ENCODE measurements at places on chromosomes 3 and 15.

DNA sequence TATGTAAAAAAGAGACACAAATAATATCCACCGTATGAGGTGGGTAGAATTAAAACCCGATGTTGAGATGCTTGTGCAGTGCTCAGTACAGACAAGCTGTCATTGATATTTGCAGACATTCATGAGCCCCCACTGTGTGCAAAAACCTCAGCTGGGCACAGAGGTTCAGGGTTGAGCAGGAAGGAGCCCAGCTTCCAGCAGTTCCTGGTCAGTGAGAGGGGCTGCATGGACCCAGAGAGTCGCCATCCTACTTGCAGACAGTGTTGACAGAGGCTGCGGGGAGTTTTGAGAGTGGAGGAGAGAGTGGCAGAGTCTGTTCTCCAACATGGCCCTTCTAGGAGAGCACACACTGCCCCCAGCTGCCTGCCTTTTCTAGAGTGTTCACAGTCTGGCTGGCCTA lies 6.1 kb upstream of the LTF start:
- no peak for DNase-seq

DNA sequence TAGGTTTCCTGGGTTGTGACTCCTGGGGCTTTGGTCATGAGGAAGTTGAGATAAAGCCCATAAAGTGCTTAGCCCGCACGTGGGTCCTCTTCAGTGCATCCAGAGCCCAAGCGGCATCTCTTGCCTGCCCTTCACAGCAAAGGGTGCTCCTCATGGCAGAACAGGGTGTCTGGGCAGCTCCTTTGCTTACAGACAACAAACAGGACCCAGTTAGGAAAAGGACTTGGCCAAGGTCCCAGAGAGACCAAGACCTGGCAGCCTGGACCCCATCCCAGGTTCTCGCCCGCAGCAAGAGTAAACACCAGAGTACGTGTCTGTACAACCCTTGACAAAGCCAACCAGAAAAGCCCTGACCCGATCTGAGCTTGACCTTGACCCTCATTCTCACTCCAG lies 27.0 kb downstream of the ALS2CL start:
- peak; percentile 88 for DNase-seq

DNA sequence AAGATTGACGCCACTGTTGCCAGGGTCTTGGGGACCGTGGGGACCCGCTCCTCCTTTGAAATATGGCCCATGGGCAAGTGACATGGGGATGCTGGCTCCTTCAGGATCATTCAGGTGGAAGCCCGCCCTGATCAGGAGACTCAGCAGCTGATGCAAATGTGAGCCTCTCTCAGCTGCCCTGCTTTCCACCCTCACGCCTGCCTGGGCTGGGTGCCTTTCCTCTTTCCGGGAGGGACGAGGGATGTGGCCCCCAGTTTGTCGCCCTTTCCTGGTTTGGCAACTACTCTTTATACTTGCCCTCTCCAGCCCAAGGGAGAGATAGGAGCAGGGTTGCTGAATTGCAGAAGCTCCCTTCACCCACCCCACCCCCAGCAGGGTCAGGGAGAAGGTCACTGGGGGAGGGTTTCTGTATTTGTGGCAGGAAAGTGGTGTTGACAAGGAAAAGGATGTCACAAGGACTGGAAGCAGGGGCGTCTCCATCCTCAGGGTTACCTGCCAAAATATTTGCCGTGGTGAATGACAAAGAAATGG lies 21.8 kb downstream of the DNASE1L3 start:
- no peak for DNase-seq

GRCh38 chr3:187051724-187052366 lies 87.5 kb downstream of the RPL39L start:
- no peak for DNase-seq

- no peak for DNase-seq
Measured at GRCh38 chr3:178743297-178743696, 207.1 kb downstream of the KCNMB2 start.

DNA sequence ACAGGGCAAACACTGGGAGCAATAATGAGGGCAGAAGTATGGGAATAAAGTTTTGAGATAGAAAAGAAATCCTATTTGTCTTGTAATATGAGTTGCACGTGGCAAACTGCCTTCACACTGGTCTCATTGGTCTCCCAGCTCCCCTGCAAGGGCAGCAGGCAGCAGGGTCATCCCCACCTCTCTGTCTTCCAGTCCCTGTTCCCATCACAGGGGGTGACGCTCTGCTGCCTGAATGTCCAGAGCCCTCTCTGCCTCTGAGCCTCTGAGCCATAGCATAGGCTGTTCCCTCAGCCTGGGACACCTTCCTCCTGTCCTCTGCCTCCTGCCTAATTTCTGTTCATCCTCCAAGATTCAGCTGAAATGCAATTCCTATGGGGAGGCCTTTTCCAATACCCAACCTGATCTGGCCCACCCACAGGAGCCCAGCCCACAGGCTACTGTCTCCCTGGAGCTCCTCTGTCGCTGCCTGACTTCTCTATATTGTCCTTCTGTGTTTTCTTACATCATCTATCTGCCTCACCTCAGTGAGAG lies 12.1 kb upstream of the SKOR1 start:
- no peak for DNase-seq

GRCh38 chr3:108297647-108298046 lies 1.3 kb downstream of the HHLA2 start:
- no peak for DNase-seq

DNA sequence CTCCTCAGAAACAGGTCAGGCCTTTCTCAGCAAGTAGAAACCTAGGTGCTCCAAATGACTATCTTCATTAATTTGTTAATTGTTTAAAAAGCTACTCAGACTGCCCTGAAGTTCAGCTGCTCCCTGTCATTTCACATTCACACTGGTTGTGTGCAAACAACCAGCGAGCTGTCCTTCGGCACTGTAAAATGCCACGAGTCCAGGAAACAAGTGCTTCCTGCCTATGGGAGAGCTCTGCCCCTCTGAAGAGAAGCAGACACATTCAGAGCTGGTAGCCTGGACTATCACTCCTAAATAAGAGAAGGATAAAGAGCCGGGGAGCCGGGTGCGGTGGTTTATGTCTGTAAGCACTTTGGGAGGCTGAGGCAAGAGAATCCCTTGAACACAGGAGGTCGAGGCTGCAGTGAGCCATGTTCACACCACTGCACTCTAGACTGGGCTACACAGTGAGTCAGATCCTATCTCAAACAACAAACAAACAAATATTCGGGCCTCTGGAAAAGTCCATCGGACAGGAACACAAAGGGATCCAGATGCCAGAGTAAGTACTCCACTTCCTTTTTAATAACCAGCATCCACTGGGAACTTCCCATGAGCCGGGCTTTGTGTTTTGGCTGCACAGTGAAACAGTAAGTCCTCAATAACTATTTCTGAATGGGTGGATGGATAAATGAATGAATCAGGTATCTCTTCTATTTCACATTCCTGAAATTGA lies 114.4 kb upstream of the WNT5A start:
- DNase-seq, result no peak

DNA sequence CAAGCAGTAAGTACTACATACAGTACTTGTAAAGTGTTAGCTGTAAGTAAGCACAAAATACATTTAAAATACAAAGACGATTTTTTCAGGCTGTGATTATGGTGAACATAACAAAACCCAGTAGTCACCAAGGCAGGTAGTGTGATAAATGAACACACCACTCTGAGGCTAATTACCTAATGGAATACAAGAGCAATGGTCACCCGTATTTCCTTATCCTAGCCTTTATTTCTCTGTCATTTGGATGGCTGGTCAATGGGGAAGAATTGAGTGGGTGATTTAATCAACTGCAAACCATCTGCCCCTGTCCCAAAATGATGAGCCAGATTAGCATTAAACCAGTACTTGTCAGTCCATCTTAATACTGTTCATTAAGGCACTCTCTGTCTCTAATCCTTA lies 89.2 kb upstream of the CGNL1 start:
- no peak for DNase-seq

- no peak for DNase-seq
Measured at GRCh38 chr3:67521053-67521646, 133.3 kb downstream of the SUCLG2 start.

DNA sequence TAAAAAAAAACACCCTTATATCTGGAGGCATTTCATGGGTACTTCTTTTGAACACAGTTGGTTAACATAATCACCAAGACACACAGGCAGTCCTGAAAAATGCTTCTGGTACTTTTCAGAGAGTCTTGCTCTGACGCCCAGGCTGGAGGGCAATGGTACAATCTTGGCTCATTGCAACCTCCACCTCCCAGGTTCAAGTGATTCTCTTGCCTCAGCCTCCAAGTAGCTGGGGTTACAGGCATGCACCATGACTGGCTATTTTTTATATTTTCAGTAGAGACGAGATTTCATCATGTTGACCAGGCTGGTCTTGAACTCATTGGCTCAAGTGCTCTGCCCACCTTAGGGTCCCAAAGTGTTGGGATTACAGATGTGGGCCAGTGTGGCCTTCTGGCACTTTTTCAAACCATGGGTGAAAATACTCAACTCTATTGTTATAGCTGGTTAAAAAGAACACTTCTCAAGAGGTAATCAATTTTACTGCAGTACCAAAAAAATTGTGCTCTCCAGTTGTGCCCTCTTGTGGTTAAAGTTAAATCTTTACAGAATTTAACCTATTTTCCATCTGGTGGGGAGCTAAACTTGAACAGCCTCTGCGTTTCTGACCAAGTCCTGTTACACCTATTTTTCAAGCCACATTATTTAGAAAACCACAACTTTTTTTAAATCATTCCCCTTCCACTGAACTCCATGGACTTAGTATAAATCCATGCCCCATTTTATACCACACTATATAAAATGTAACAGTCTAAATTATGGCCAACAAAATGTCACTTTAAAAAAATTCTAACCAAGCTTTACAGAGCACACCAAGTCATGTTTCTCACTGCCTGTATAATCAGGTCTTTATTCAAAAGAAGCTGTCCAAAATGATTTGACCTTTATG lies 1.2 kb upstream of the SNAPC5 start:
- DNase-seq, result no peak

- no peak for DNase-seq
Measured at GRCh38 chr3:76699846-76700245, 340.1 kb upstream of the ROBO2 start.

DNA sequence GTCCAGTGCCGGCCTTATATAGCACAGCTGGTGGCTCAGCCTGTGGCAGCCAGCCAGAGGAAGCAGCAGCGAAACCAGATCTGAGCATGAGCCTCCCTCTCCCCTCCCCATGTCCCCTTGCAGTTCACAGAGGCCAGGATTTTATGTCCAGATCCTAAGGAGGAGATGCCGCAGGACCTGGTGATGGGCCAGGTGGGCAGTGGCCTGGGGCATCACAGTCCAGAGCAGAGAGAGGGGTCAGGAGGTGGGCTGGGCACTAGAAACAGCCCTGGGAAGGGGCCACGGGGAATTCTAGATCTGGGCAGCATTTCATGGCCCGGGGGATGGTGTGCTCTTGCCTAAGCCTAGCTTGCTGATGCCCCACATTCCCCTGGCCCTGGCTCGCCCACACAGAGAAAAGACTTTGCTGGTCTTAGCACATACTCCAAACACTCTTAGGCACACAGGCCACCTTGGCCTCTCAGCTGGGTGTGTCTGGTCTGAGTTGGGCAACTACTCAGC lies 259 bp upstream of the CILP start:
- no peak for DNase-seq

- DNase-seq, result no peak
Measured at GRCh38 chr15:92751528-92751927, 96.0 kb upstream of the FAM174B start.

DNA sequence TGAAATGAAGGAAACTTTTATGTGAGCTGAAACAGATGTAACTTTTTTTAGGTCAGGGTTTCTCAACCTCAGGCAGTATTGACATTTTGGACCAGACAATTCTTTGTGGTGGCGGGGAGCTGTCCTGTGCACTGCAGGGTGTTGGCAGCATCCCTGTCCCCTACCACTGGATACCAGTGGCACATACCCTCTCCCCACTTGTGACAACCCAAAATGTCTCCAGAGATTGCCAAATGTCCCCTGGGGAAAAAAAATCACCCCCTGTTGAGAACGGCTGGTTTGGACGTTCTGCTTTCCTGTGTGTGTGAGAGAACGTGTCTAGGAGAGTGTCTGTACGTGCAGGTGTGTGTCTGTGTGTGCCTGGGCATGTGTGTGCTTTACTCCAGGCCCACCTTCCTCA lies 30.7 kb upstream of the GRIP2 start:
- no peak for DNase-seq

- DNase-seq, result no peak
Measured at GRCh38 chr3:37963635-37964034, 27.0 kb upstream of the VILL start.

GRCh38 chr3:42129014-42129953 lies 38.1 kb downstream of the TRAK1 start:
- DNase-seq, result no peak

- no peak for DNase-seq
Measured at GRCh38 chr3:73866846-73867245, 242.1 kb upstream of the PDZRN3 start.

DNA sequence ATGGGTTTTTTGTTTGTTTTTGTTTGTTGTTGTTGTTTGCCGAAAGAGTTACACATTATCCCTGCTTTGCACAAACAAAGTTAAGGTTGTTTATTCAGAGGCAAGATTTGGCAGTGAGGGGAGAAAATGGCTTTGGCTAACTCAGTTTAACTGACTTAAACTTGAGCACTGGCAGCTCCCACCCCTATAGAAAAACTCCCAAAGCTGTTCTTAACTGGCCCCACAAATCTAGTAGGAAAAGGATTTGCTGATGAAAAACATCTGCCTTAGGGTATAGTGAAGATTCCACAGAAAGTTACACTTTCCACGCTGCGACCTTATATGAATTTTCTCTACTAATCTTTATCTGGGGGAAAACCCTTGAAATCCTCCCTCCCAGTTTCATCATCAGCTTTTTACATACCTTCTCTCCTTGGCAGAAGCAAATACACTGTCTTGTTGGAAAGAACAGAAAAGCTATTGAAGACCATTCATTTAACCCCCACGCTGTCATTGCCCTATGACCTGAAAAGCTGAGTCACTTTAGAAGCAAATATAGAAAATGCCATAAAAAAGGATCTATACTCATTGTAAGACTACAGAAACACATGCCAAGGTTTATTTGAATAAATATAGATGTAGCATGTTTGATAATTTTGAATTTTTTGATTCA lies 551.7 kb downstream of the NR2F2 start:
- no peak for DNase-seq

GRCh38 chr3:4225005-4225471 lies 78.1 kb upstream of the SETMAR start:
- no peak for DNase-seq

- no peak for DNase-seq
Measured at GRCh38 chr3:57937092-57937491, 71.1 kb upstream of the FLNB start.

GRCh38 chr3:161500068-161500796 lies 3.6 kb downstream of the OTOL1 start:
- DNase-seq, result no peak

GRCh38 chr15:57340682-57341259 lies 35.5 kb upstream of the CGNL1 start:
- DNase-seq, result peak; percentile 20

All from NCI-H2029 treated with DMSO at 0.1 percent for 48 hours (cell line).